ENCODE measurements at places on chromosomes 6 and 20. TPM values are rescaled to one million over a fixed set of nuclear protein-coding genes. Genes with fewer than 3 reads are reported as not detected.

DNA sequence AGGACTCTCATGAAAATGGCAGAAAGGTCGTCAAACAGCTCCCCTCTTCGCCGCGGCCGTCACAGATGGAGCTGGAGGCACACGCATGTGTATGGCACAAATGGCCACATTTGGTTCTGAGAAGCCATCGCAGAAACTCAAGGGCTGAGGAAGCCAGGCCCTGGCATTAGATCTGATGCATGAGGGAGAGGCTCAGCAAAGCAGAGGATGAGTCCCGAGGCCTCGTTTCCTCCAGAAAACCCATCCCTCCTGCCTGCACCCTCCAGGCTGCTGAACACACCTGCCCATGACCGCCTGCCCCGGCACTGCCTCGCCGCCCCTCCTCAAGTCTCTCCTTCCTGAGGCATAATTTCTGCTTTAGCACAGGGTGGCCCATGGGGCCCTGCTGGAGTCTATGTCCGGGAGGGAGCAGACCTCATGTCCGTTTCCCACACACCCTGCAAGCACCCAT lies 240.3 kb downstream of the DLL1 start:
- H3K4me3 ChIP-seq: no peak overlapping the region
- H3K27me3 ChIP-seq: no peaks in the 10 kb centered on the region
- H3K36me3 ChIP-seq: no peaks in the 10 kb centered on the region
- no peak for DNase-seq
- no peaks in the 10 kb centered on the region for H3K4me1 ChIP-seq

- no peaks in the 10 kb centered on the region for H3K27me3 ChIP-seq
- peaks cover 41% of the 10 kb centered on the region for H3K4me1 ChIP-seq
- peak; percentile 92 for DNase-seq
- H3K36me3 ChIP-seq: peaks cover 48% of the 10 kb centered on the region
- no peak overlapping the region for H3K27ac ChIP-seq
- H3K4me3 ChIP-seq: peak overlapping the region; percentile 31
Measured at GRCh38 chr6:125995972-125996580, 9.7 kb downstream of the TRMT11 start.

Gene MYB
- total RNA-seq: 11.8 TPM

DNA sequence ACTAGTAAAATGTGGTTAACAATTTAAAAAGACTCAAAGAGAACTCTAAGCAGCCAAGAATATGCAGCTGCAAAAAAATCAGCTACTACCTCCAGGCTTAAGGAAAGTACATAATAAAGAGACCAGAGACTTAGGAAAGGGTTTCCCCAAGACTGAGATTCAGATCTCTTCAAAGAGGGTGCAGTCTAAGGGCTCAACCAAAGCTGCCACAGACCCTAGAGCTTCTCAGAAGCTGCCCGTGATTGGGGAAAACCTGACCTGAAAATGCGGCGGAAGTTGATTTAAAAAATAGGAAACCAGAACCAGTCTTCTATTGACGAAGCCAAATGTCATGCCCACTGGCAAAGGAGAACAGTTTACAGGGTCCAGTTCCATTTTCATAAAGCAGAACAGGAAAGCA lies 516.8 kb upstream of the MARCKS start:
- H3K27ac ChIP-seq: no peak overlapping the region
- no peaks in the 10 kb centered on the region for H3K27me3 ChIP-seq
- no peak overlapping the region for H3K4me3 ChIP-seq
- DNase-seq: no peak
- H3K4me1 ChIP-seq: no peaks in the 10 kb centered on the region

Gene HLA-DQB2
- total RNA-seq: not detected

Gene TPX2
- 55.5 TPM for total RNA-seq

DNA sequence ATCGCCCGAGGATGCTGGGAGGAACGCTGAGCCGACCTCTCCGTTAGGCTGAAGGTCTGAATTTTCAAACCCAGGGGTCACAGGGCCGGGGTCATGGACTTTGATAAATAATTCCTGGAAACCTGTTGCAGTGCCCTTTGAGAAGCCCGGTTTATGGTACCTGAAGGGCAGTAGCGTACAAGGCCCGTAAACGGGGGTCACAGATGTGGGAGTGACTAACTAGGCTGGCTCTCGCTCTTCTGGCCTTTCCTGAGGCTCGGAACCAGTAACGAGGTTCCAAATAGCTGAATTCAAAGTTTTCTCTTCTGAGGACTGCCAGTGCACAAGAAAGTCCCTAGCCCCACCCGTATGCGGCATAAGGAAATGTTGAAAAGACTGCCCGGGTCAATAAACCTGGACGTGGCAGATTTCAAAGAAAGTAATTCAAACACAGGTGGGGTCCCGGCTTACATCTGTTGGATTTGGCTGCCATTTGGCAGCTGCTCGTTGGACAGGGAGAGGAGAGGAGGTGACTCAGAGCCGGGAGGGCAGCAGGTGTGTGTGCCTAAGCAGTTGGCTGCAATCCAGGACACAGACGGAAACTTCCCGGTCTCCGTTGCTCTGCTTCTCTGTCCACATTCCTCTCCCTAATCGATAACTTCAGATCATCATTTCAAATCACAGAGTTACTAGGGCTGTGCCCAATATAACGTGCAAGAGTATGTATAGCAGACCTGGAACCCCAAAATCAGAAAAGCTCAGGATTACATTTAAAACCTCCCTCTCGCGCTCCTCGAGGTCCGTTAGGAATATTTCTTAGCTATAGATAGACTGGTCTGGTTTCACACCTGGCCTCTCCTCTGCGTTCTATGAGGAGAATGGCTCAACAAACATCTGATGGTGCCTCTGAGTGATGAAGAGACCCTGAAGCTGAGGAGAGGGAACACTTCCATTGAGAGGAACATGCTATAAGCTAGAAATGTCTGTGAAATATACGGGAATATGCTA lies 765 bp upstream of the GMDS start:
- H3K27ac ChIP-seq: no peak overlapping the region
- DNase-seq: peak; percentile 76
- H3K36me3 ChIP-seq: no peaks in the 10 kb centered on the region
- H3K4me3 ChIP-seq: peak overlapping the region; percentile 91
- H3K4me1 ChIP-seq: peaks cover 29% of the 10 kb centered on the region

Gene ZNF831
- total RNA-seq: not detected

Gene KCNK15
- total RNA-seq: not detected

- DNase-seq: no peak
- no peaks in the 10 kb centered on the region for H3K4me1 ChIP-seq
- no peaks in the 10 kb centered on the region for H3K27me3 ChIP-seq
- no peak overlapping the region for H3K27ac ChIP-seq
- no peaks in the 10 kb centered on the region for H3K36me3 ChIP-seq
- no peak overlapping the region for H3K4me3 ChIP-seq
Measured at GRCh38 chr6:138563231-138563630, 63.9 kb upstream of the NHSL1 start.

- no peaks in the 10 kb centered on the region for H3K27me3 ChIP-seq
- H3K4me3 ChIP-seq: no peak overlapping the region
- no peak for DNase-seq
- no peak overlapping the region for H3K27ac ChIP-seq
Measured at GRCh38 chr6:116385459-116385802, 14.7 kb downstream of the DSE start.

- H3K27ac ChIP-seq: peak overlapping the region; percentile 85
- H3K4me1 ChIP-seq: peaks cover 39% of the 10 kb centered on the region
- H3K36me3 ChIP-seq: 0 out of 2 replicates have a peak, but pooled peaks cover 2% of the 10 kb centered on the region
- peak; percentile 73 for DNase-seq
Measured at GRCh38 chr6:99521633-99522151, 6.5 kb upstream of the USP45 start.

GRCh38 chr6:105791583-105792318 lies 294.4 kb upstream of the PRDM1 start:
- no peaks in the 10 kb centered on the region for H3K36me3 ChIP-seq
- no peak for DNase-seq
- no peak overlapping the region for H3K27ac ChIP-seq

DNA sequence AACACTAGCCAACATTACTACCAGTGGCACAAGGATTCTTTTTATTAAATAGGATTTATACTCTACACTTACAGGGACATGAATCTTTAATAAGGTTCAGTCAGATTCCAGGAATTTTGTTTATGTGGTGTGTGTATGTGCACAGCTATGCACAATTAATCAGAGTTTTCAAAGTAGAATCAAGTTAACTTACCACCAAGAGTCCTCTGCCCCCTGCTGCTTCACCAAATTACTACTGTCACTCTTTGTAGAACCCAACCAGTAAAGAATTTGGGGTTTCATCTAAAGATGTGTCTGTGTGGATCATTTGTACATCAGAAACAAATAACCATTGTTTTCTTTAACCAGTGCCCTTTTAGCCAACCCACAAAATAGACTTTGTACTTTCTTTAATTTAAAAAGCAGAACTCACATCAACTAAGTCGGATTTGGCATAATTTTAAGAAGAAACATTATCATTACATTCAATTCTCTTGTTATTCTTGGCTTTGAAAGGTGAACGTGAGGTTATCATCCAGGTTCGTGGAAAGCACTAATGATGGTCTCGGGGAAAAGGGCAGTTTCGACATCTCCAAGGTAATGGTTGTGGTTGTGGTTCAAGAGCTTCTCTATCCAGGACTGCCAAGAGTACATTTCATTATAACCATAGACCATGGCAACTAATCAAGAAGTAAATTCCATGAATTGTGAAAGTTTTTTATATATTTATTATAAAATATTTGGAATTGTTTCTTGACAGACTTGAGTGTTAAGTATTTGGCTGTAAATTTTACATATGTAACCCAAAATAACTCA lies 514.3 kb upstream of the ID4 start:
- no peaks in the 10 kb centered on the region for H3K4me1 ChIP-seq
- no peak overlapping the region for H3K4me3 ChIP-seq
- no peaks in the 10 kb centered on the region for H3K27me3 ChIP-seq
- no peak for DNase-seq

DNA sequence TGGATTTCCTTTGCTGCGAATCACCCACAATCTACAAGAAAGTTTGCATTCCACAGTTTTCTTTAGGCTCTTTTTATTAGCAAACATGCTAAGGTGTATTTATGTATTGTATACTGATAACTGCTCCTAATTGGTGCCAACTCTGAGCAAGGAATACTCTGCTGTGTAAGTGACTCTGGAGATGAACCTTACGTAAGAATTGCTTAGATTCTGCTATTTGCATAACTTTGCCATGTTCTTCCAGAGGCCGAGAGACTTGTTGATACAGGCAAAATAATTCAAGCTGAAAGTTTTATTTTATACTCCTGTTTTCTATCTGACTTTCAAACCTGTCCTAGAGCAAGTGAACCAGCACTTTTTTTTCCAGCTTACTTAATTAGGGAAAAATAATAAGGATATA lies 461.3 kb downstream of the GJA1 start:
- no peak overlapping the region for H3K27ac ChIP-seq
- no peaks in the 10 kb centered on the region for H3K36me3 ChIP-seq
- no peaks in the 10 kb centered on the region for H3K27me3 ChIP-seq
- no peak overlapping the region for H3K4me3 ChIP-seq
- DNase-seq: no peak
- H3K4me1 ChIP-seq: no peaks in the 10 kb centered on the region

DNA sequence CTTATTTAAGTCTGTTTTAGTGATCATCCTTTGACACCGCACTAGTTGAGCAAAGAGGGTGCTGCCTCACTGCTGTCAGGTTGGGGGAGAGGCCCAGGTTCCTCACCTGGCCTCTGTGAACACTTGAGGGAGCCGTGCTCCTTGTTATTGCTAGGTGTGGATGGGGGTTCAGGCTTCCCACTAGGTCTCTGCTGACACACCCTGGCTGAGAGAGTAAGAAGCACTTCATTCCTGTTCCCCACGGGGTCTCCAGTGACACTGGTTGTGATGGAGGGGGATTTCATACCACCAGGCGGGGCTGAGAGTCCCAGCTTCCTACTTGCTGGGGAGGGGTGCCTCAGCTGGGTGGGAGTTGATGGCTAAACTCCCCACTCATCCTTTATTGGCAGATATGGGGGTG lies 11.1 kb upstream of the NOTCH4 start:
- no peaks in the 10 kb centered on the region for H3K36me3 ChIP-seq
- H3K4me1 ChIP-seq: peaks cover 10% of the 10 kb centered on the region
- no peak overlapping the region for H3K27ac ChIP-seq

- no peaks in the 10 kb centered on the region for H3K27me3 ChIP-seq
- no peak overlapping the region for H3K27ac ChIP-seq
- DNase-seq: peak; percentile 84
- H3K4me3 ChIP-seq: peak overlapping the region; percentile 31
Measured at GRCh38 chr6:25223490-25223991, 55.6 kb upstream of the CARMIL1 start.

GRCh38 chr6:8731874-8732273 lies 296.5 kb upstream of the SLC35B3 start:
- DNase-seq: no peak
- no peaks in the 10 kb centered on the region for H3K36me3 ChIP-seq

DNA sequence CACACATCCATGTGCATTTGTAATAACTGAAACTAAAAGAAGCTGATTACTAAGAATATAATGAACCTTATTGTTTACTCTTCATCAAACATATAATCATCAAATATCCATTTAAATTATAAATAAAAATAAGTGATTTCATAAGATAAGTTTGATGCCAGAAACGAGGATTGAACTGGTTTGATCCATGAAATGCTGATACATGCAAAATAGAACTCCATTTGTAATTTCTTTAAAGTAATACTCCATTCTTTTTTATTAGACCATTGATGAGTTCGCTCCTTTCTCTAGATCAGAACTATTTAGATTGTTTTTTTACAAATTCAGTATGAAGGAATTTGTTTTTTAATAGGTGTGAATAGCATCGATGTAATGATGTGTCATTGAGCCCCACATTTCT lies 57.6 kb downstream of the EYS start:
- no peak for DNase-seq
- no peaks in the 10 kb centered on the region for H3K4me1 ChIP-seq
- no peaks in the 10 kb centered on the region for H3K27me3 ChIP-seq
- H3K27ac ChIP-seq: no peak overlapping the region
- H3K4me3 ChIP-seq: no peak overlapping the region

GRCh38 chr20:64083378-64083803 lies 807 bp downstream of the LKAAEAR1 start:
- H3K27me3 ChIP-seq: no peaks in the 10 kb centered on the region
- H3K4me1 ChIP-seq: peaks cover 32% of the 10 kb centered on the region
- peaks cover 7% of the 10 kb centered on the region for H3K36me3 ChIP-seq
- H3K4me3 ChIP-seq: peak overlapping the region; percentile 80
- DNase-seq: peak; percentile 92
- peak overlapping the region; percentile 92 for H3K27ac ChIP-seq

DNA sequence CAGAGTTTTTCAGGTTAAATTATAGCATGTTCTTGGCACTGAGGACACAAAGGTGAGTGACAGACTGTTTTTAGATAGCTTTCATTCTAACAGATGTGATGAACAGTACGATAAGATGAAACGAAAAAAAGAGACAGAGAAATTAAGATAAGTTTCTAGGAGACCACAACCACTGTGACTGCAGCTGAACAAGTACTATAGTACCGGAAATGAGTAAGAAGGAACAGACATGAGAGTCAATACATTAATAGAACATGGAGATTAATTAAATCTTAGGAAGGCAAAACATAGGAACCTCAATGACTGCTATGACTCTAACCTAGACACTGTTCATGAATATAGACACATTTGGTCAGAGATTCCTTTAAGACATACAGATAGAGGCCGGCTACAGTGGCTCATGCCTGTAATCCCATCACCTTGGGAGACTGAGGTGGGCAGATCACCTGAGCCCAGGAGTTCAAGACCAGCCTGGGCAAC lies 40.2 kb downstream of the HBS1L start:
- H3K4me3 ChIP-seq: no peak overlapping the region
- H3K27me3 ChIP-seq: no peaks in the 10 kb centered on the region
